ENCODE measurements at places on chromosomes 1 and 21.

- no peak for DNase-seq
Observed at GRCh38 chr21:36567216-36567885, 87.4 kb upstream of the CLDN14 start.

- no peak for DNase-seq
Observed at GRCh38 chr1:39262802-39263201, 58.3 kb downstream of the MACF1 start.

DNA sequence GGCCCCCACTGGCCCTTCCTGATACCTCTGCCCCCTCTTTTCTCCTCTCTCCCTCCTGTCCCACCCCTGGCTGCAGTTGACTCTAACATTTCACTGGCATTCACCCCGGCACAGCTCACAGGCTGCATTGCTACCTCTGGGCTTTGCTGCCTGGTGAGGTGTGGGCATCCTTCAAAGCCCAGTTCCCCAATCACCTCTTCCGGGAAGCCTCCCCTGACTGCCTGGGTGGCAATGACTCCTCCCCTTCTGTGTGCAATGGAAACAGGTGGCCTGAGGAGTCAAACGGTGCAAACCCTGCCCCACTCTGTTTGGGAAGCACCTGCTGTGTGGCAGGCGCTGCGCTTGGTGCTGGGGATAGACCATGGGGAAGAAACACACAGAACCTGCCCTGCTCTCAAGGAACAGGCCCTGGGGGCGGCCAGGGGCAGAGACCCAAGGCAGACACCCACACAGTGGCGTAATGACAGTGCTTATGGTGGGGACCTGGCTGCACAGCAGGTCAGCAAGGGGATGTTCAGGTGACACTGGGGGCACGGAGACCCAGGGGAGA is 39.3 kb upstream of the POFUT2 start:
- no peak for DNase-seq

- no peak for DNase-seq
Observed at GRCh38 chr1:24382165-24382577, 31.4 kb downstream of the STPG1 start.

- no peak for DNase-seq
Observed at GRCh38 chr1:38025233-38025632, 12.7 kb downstream of the UTP11 start.

GRCh38 chr1:212816567-212817278 is 25.0 kb downstream of the TATDN3 start:
- no peak for DNase-seq

- no peak for DNase-seq
Observed at GRCh38 chr1:43056981-43057391, 98.3 kb upstream of the SLC2A1 start.

DNA sequence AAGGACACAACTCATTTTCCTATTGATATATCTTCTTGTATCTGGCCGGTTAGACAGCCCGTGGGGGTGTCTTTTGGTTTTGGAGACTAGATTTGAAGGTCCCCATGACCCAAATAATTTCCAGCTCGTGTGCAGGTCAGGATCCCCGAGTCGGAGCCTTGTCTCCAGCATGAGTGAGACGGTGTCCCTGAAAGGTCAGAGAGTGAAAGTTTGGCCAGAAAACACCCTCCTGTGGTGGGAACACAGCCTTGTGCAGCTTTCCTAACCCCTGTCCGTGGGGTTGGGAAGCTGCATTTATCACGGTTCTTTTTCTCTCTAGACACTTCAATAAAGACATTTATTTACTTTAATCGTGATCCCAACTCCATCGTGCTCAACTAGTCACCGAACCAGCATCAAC is 17.6 kb downstream of the COQ8A start:
- DNase-seq, result no peak

GRCh38 chr1:79074975-79075374 is 68.4 kb upstream of the ADGRL4 start:
- no peak for DNase-seq

- no peak for DNase-seq
Observed at GRCh38 chr21:38851101-38851500, 45.4 kb downstream of the ETS2 start.

DNA sequence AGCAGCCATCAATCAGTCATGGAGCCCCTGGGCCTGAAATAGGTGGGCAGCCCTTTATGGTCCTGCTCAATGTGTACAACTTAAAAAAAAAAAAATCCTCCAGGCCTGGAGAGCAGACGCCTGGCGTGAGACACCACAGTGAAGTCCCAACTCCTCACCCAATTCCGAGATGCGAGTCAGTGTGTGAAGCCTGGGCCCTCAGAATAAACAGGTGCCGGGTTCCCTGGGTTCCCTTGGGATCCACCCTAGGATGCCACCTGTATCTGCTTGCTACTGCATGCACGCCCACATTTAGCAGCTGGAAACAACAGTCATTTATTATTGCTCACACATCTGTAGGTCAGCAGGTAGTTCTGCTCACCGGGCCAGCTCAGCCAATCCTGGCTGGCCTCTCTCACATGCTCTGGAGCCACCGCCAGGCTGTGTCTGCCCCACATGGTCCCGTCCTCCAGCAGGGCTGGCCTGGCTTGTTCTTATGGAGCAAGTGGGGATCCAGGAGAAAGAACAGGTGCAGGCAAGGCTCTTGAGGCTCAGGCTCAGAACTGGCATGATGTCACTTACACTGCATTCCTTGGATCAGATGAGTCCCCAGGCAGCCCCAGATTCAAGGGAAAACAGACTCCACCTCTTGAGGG is 172.7 kb downstream of the NPHP4 start:
- no peak for DNase-seq

DNA sequence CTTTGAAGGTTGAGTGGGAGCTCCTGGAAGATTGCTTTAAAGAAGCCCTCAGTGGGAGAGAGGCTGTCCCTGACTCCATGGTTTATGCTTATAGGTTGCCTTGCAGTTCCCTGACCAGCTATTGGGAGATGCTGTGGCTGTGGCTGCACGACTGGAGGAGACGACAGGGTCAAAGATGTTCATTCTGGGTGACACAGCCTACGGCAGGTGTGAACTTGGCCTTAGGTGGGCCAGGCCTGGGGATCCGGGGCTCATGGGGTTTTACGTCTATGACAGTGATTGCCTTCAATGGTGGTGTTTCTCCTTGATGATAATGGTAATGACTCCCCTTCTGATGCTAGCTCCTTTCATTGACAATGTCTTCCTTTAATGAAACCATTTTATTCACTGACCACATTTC is 692 bp downstream of the DPH2 start:
- DNase-seq, result no peak

DNA sequence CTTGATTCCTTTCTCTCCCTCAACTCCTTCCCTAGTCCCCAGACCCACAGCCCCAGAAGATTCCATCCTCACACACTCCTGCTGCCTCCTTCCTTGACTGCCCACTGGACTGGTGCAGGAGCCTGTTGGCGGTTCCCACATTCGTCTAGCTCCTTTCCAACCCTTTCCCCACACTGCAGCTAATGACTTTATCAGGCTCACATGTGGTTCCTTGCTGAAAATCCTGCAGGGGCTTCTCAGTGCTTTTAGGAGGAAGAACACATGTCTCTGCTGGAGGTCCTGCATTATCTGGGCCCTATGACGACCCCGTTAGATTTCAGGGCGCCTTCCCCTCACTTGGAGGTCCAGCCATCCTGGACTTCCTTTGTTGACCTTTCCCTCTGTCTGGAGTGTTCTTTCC is 50.2 kb downstream of the EDN2 start:
- DNase-seq, result no peak

All from stimulated activated CD8-positive, alpha-beta memory T cell treated with anti-CD3 and anti-CD28 coated beads, Interleukin-4, amount 100 ng/mL, for 1 hour (primary cell).